ENCODE measurements at places on chromosomes 16 and 17. TPM values are rescaled to one million over a fixed set of nuclear protein-coding genes. Genes with fewer than 3 reads are reported as not detected.

DLX4 gene
- not detected for total RNA-seq

- H3K4me1 ChIP-seq, result peaks cover 24% of the 10 kb centered on the region
- H3K4me3 ChIP-seq, result no peak overlapping the region
- H3K27ac ChIP-seq, result no peak overlapping the region
- H3K36me3 ChIP-seq, result no peaks in the 10 kb centered on the region
Measured at GRCh38 chr16:48541108-48541786, 68.7 kb downstream of the N4BP1 start.

- peaks cover 12% of the 10 kb centered on the region for H3K4me1 ChIP-seq
- no peaks in the 10 kb centered on the region for H3K27me3 ChIP-seq
- H3K4me3 ChIP-seq, result no peak overlapping the region
- DNase-seq, result peak; percentile 37
- H3K27ac ChIP-seq, result peak overlapping the region; percentile 56
- H3K36me3 ChIP-seq, result peaks cover 14% of the 10 kb centered on the region
Measured at GRCh38 chr17:37092071-37092470, 143.3 kb downstream of the AATF start.

CFAP97D1 gene
- total RNA-seq, result not detected

DNA sequence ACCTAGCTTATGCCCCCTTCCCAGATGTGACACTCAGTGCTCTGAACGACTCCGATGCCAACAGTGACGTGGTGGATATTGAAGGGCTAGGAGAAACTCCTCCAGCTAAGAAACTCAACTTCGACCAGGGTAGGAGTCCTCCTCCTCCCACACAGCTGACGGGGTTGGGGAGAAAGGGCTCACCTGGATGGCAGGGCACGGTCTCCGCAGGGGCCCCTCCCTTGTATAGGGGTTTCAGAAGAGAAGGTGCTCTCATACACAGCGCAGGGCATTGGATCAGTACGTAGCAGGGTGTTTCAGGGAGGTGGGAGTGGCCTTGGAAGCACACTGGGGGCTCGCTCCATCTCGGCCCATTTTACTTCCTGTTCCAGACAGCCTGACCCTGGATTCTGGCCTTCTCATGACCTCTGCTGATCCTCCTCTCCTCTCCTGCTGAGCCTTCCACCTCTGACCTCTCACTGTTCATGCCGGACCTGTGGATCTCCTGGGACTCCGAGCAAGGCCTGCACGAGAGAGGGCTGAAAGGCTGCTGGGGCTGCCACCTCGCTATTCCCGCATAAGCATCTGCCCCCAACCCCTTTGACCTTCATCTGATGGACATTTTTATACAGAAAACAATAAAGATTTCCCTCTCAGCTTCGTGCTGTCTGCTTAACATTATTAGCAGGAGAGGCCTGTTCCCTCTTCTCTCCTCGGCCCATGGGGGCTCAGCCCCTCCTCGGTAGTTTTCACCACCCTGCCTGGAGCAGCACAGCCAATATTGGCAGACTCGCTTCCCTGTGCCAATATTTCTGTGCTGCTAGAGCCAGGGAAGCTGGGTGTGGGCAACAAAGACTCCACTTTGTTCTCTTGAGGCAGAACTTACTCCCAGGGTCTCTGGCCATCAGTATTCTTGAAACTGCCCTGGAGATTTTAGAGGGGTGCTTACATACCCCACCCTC, 4.7 kb downstream of the RNASEK start:
- H3K27ac ChIP-seq, result peak overlapping the region; percentile 98
- peaks cover under 1% of the 10 kb centered on the region for H3K27me3 ChIP-seq
- H3K4me1 ChIP-seq, result peaks cover 36% of the 10 kb centered on the region
- no peak overlapping the region for H3K4me3 ChIP-seq
- H3K36me3 ChIP-seq, result no peaks in the 10 kb centered on the region
- DNase-seq, result no peak

DNA sequence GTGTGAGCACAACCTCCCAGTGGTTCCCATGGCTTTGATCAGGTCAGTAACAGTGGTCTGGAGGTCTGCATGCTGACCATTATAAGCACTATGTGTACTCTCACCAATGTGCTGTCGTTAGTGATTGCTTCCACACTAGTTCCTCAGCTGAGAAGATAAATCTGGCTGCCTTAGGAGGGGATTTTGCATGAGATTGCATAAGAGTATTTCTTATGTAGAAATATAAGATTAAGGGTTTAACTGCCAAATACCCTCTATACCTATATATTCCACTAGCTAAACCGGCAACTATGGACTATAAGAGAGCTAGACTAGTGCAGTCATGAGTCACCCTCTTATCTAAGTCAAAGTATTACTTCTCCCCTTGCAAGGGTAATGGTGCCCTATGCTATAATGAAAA, 580.2 kb downstream of the CDH11 start:
- H3K27ac ChIP-seq, result no peak overlapping the region
- no peaks in the 10 kb centered on the region for H3K36me3 ChIP-seq
- no peak for DNase-seq

GRCh38 chr17:6780001-6780400, 4.0 kb downstream of the FBXO39 start:
- no peaks in the 10 kb centered on the region for H3K36me3 ChIP-seq
- no peak overlapping the region for H3K4me3 ChIP-seq
- no peak overlapping the region for H3K27ac ChIP-seq
- no peaks in the 10 kb centered on the region for H3K4me1 ChIP-seq
- DNase-seq, result no peak
- peaks cover 41% of the 10 kb centered on the region for H3K27me3 ChIP-seq

- no peaks in the 10 kb centered on the region for H3K36me3 ChIP-seq
- DNase-seq, result no peak
- no peaks in the 10 kb centered on the region for H3K4me1 ChIP-seq
- H3K27me3 ChIP-seq, result no peaks in the 10 kb centered on the region
- H3K27ac ChIP-seq, result no peak overlapping the region
- no peak overlapping the region for H3K4me3 ChIP-seq
Measured at GRCh38 chr17:62780269-62780668, 27.8 kb downstream of the MARCHF10 start.

DNA sequence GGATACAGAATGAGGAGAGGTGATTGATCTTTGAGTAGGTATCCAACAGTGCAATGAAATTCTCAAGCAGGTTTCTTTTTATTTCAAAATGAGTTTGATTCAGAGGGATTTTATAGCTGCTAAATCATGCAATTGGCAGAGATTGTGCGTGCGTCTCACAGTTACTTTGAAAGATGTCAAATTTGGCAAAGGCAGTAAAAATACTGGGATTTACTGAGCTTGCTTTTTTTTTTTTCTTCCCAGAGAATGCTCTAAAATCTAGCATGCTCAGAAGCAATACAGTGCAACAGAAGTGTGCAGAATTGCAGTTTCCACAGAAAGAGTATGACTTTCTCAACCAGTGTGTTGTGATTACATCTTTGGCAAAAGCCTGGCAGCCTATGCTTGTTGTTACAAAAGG, 410.7 kb upstream of the GOT2 start:
- no peaks in the 10 kb centered on the region for H3K4me1 ChIP-seq
- no peaks in the 10 kb centered on the region for H3K27me3 ChIP-seq
- H3K27ac ChIP-seq, result no peak overlapping the region
- no peaks in the 10 kb centered on the region for H3K36me3 ChIP-seq
- no peak for DNase-seq
- H3K4me3 ChIP-seq, result no peak overlapping the region

- peak; percentile 30 for DNase-seq
- no peaks in the 10 kb centered on the region for H3K27me3 ChIP-seq
- peak overlapping the region; percentile 65 for H3K27ac ChIP-seq
- no peaks in the 10 kb centered on the region for H3K36me3 ChIP-seq
Measured at GRCh38 chr17:2137342-2138098, 82.6 kb downstream of the HIC1 start.

KRTAP3-2 gene
- not detected for total RNA-seq

REXO5 gene
- total RNA-seq, result 8.2 TPM

DNA sequence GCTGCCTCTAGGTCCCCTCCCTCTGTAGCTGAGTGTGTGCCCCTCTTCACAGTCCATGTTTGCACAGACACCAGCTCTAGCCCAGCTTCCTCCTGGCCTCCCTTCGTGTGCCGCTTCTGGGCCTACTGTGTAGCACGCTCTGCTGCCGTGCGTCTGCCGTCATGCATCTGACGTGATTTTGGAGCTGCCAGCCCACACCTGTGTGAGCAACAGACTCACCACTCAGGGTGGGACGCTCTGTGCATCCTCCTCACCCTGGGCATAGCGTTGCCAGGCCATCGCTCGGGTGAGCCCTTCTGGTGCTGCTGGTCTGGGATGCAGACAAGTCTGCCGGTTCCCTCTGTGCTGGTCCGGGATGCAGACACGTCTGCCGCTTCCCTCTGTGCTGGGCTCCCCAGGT, 39.4 kb upstream of the ZNF750 start:
- no peak overlapping the region for H3K27ac ChIP-seq
- no peaks in the 10 kb centered on the region for H3K27me3 ChIP-seq
- no peak overlapping the region for H3K4me3 ChIP-seq
- H3K4me1 ChIP-seq, result peaks cover 50% of the 10 kb centered on the region
- no peaks in the 10 kb centered on the region for H3K36me3 ChIP-seq

GRCh38 chr16:69107316-69107962, 2.0 kb downstream of the HAS3 start:
- no peak overlapping the region for H3K4me3 ChIP-seq
- peak; percentile 72 for DNase-seq
- no peak overlapping the region for H3K27ac ChIP-seq
- peaks cover 14% of the 10 kb centered on the region for H3K4me1 ChIP-seq

SLC46A1 gene
- total RNA-seq, result 15.9 TPM

- H3K4me3 ChIP-seq, result no peak overlapping the region
- peaks cover 4% of the 10 kb centered on the region for H3K4me1 ChIP-seq
- no peaks in the 10 kb centered on the region for H3K27me3 ChIP-seq
- DNase-seq, result no peak
Measured at GRCh38 chr17:17351901-17352781, 49.0 kb downstream of the NT5M start.

DNA sequence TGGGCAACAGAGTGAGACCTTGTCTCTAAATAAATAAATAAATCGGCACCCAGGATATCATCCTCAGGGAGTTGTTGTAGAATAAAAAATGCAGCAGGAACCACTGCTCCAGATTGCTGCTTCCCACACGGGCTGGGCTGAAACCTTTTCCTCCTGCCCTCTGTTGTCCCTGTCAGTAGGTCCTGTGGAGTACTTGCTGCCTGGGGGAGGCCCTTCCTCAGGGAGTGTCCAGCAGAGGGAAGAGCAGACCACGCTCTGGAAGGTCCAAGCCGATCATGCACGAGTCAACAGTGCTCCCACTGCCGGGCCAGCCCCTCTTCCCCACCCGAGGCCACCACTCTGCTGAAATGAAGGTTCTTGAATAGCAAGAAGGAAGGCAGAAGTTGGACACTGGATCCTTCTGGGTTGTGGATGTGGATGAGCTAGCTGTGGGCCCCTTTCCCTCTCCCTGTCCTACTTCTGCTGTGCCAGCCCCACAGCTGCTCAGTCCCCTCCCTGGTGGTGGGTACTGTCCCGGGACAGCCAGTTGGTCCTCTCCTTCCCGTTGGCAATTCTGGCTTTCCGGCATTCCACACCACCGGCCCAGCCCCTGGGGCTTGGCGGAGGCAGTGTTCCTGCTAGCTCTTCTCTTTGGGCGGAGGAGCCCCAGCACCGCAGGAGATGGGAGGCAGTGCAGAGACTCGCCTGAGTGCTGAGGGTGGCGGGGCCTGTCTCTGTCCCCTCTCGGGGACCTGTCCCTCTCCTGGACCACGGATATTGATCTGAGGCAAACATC, 10.8 kb downstream of the CDK5R1 start:
- H3K27me3 ChIP-seq, result no peaks in the 10 kb centered on the region
- no peak overlapping the region for H3K4me3 ChIP-seq
- H3K27ac ChIP-seq, result no peak overlapping the region
- H3K4me1 ChIP-seq, result no peaks in the 10 kb centered on the region
- H3K36me3 ChIP-seq, result no peaks in the 10 kb centered on the region

GRCh38 chr17:17523731-17524490, 27.7 kb upstream of the RASD1 start:
- peaks cover 8% of the 10 kb centered on the region for H3K4me1 ChIP-seq
- no peak overlapping the region for H3K4me3 ChIP-seq
- H3K27ac ChIP-seq, result no peak overlapping the region
- H3K27me3 ChIP-seq, result no peaks in the 10 kb centered on the region
- H3K36me3 ChIP-seq, result no peaks in the 10 kb centered on the region

CTRL gene
- total RNA-seq, result 1.6 TPM

GRCh38 chr17:63450551-63450950, 4.4 kb upstream of the CYB561 start:
- DNase-seq, result no peak
- H3K4me1 ChIP-seq, result peaks cover 12% of the 10 kb centered on the region
- H3K27me3 ChIP-seq, result no peaks in the 10 kb centered on the region
- no peak overlapping the region for H3K27ac ChIP-seq

- no peaks in the 10 kb centered on the region for H3K36me3 ChIP-seq
- peak overlapping the region; percentile 73 for H3K27ac ChIP-seq
- peaks cover 13% of the 10 kb centered on the region for H3K4me1 ChIP-seq
Measured at GRCh38 chr16:9047689-9048301, 43.6 kb upstream of the HAPSTR1 start.

- H3K27me3 ChIP-seq, result no peaks in the 10 kb centered on the region
- no peak overlapping the region for H3K27ac ChIP-seq
- H3K4me1 ChIP-seq, result peaks cover 22% of the 10 kb centered on the region
- H3K4me3 ChIP-seq, result no peak overlapping the region
- no peak for DNase-seq
Measured at GRCh38 chr17:50375858-50376538, 3.0 kb downstream of the EME1 start.

GRCh38 chr16:71626018-71626857, at the start of gene MARVELD3:
TSS of gene MARVELD3 (plus strand) at chr16:71626184. CDS start at chr16:71626230, 46 bp downstream.
- peaks cover 25% of the 10 kb centered on the region for H3K27me3 ChIP-seq
- peak within 1 kb of the TSS; percentile 66 for H3K4me3 ChIP-seq
- H3K4me1 ChIP-seq, result peaks cover 13% of the 10 kb centered on the region
- peak within 1 kb of the TSS; percentile 96 for H3K27ac ChIP-seq

DNA sequence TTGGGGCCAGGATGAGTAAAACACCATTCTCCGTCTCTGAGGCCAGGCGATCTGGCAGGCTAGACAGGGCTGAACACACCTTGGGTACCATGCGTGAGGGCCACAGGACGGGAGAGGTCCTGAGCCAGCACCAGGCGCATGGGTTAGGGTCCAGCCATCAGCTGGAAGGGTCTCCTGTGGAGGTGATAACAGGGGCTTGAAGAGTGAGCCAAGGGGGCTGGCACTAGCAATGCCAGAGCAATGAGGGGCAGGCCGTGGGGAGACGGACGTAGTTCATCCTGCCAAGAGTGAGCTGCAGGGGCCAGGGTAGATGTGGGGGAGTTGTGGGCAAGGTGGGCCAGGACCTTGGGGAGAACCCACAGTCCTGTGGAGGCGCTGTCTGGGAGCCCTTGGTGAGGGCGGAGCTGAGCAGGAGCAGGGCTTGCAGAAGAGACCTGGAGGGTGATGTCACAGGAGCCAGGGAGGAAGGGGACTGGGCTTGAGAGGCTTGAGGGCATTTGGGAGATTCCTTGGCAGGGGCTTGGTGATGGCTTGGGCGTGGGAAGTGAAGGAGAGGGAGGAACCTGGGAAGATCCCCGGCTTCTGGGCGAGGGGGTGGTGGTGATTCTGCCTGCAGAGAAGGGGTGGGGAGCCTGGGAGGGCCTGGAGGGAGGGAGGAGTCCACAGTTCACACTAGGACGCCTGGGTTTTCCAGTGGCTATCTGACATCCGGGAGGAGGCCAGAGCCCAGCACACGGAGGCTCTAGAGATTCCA, 6.3 kb upstream of the NPTX1 start:
- H3K4me1 ChIP-seq, result peaks cover 10% of the 10 kb centered on the region
- no peak for DNase-seq
- no peaks in the 10 kb centered on the region for H3K36me3 ChIP-seq
- H3K27me3 ChIP-seq, result peaks cover 85% of the 10 kb centered on the region
- H3K4me3 ChIP-seq, result no peak overlapping the region
